ENCODE measurements at places on chromosomes 4 and X.

DNA sequence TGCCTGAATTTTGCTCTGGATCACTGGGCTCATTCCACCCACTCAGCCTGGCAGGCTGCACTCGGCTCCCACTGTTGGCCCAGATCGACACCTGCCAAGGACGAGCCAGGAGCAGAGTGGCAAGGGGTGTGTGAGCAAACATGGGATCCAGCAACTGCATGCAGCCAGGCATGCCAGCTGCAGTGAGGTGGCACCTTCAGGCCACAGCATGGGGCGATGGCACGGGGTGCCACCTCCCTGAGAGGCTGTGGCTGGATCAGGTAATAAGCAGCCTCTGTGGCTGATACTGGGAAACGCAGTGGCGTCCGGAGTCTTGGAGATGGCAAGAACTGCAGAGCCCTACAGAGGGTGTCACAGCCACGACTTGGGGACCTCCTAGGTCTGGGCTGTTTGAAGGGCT, 244.5 kb upstream of the FSTL5 start:
- no peak for DNase-seq

GRCh38 chr4:83606898-83607297, 71.0 kb downstream of the GPAT3 start:
- no peak for DNase-seq

DNA sequence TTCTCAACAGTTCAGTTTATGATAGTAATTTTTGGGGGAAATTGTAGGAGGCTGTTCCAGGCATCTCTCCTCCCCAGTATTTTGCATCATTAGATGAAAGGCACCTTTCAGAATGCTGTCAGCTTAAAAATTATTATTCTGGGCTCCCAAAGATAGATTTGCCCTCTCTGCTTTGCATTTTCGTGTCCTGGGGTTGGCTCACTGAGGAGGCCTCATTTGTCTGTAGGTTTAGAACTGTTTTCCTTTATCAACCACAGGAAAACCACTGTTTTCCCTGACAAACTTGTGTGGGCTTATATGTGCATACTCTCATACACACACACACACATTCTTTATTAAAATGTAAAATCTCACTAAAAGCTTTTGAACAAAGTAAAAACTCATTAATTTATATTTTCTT, 197.2 kb upstream of the VCX3A start:
- DNase-seq: no peak

GRCh38 chr4:94014484-94015136, 186.1 kb downstream of the ATOH1 start:
- no peak for DNase-seq

DNA sequence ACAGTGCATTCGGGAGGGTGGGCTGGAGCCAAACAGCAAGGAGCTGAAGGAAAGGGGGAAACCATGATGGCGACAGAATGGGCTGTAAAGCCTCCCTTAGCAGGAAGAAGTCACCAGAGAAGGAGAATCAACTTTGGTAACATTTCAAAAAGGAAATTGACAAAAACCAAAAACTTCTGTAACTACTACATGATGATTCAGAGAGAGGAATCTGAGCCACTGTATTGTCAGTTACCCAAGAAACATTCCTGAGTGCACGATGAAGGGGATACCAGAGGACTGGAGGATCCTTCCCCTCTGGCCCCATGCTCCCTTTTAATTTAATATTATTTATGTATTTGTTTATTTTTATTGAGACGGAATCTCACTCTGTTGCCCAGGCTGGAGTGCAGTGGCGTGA, 26.3 kb downstream of the PDHA1 start:
- no peak for DNase-seq

GRCh38 chrX:13742397-13743176, 8.0 kb downstream of the OFD1 start:
- no peak for DNase-seq

GRCh38 chr4:139783741-139784484, 118.3 kb downstream of the MGST2 start:
- DNase-seq: no peak

DNA sequence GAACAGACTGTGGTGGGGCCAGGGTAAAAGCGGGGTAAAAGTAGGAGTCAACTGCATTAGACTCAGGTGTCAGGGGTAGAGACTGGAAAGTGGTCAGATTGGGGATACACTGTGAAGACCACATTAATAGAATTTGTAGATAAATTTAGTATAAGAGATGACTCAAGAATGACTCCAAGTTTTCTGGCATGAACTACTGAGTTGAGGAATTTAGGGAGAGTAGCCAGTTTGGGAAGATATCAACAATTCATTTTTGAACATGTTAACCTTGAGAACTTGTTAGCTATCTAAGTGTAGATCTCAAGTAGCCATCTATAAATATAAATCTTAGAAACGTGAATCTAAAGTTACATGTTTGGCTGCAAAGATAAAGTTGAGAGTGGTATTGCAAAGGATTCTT, 206.9 kb upstream of the HCCS start:
- DNase-seq: no peak

DNA sequence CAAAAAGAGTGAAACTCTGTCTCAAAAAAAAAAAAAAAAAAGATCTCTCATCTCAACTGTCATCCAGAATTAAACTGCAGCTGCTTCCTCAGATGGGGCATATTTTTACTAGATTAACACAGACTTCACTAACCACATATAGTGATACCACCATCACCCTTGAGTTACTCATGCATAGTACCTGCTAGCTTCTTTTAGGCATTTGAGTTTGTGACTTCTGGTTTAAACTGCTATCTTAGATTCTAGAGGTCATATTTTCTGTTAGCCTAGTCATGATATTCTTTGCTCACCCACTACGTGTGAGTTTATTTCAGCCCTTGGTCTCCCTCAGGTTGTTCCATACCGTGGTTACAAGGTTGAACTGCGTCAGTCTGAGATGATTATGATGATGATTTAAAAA, 154.9 kb upstream of the BMP3 start:
- no peak for DNase-seq

- no peak for DNase-seq
Measured at GRCh38 chr4:87557348-87557747, 28.2 kb upstream of the SPARCL1 start.

DNA sequence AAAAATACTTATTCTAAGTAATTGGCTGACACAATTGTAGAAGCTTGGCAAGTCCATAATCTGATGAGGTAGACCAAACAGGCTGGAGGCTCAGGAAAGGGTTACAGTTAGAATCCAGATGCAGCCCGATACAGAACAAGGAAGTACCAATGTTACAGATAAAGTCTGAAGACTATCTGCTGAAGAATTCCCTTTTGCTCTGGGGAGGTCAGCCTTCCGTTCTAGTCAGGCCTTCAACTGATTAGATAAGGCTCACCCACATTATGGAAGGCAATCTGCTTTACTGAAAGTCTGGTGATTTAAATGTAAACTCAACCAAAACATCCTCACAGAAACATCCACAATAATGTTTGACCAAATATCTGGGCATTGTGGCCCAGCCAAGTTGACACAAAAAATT, 7.4 kb upstream of the DYNLT3 start:
- no peak for DNase-seq

DNA sequence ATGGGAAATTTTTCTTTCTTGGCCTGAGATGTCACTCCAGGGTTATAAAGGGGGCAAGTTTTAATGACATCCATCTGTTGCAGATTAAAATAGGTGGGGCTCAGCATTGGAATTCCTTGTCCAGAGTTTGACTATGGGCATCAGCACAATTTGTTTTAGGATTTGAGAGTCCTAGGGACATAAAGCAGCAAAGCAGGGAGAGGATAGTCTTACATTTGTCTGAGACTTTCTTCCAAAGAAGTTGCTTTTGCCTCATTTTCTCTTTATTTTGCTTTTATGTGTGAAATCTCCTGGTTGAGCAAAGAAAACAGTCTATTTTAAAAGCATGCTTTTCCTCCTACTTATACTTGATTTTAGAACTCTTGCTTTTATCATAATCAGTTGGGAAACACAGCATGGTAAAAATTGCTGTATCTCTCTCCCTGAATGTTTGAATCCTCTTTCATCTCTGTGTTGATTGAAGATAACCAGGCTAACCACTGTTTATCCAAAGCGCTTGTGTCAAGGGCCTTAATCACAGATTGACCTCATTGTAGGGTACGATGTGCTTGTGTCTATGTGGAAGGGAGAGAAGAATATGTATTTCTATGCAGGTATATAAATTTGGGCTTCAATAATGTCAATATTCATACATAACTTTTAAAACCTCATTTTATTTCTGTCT, 121.5 kb downstream of the ANK2 start:
- DNase-seq: no peak

DNA sequence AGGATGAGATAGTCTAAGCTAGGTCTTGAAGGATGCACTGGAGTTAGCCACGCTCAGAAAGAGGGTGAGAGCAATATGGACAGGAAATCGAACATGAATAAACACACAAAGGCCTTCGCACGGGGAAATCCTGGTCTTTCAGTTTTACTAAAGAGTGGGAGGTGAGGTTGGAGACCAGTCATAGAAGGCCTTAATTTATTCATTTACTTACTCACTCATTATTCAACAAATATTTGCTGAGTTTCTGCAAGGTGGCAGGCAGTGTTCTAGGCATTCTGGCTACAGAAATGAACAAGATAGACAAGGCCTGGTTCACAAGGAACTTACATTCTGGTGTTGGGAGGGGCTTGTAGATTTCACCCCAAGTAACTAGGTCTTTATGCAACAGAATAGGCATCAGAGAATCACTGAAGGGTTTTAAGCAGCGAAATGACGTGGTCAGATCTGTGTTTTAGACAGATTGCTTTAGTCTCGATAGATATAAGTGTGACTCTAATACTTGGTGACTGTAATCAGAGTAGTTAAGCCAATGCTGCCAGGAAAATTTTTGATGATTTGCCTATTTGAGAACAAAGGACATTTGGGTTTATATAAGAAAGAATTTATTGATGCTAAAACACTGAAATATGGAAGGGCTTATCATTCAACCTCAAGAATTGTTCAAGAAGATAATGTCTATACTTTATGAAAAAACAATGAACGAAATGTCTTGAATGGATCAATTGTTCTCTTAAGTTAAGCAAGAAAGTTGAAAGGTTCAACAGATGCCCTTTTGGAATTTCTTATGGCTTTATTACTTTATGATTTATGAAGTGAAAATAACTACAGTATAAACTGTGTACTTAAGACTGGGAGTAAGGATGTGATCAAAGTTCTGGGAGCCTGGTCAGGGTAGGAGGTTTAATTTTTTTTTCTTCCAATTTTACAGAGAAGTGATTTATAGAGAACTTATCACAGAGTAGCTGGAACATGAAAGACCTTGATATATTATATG, 184.4 kb upstream of the CASK start:
- no peak for DNase-seq

DNA sequence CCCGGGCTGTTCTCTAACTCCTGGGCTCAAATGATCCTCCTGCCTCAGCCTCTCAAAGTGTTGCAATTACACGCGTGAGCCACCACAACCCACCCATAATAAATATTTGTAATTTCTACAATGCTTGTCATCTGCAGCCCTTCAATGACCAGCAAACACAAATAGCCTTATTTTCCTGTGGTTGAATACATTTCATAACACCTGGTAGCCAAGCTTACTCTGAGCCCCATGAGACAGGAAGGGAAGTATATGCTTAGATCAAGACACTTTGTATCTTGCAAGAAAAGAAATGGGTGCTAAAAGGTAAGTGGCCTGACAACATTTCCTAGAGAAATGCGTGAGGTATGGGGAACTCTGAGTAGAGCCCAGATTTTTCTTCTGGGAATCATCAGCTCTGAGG, 56.9 kb upstream of the PDGFRA start:
- DNase-seq: no peak

DNA sequence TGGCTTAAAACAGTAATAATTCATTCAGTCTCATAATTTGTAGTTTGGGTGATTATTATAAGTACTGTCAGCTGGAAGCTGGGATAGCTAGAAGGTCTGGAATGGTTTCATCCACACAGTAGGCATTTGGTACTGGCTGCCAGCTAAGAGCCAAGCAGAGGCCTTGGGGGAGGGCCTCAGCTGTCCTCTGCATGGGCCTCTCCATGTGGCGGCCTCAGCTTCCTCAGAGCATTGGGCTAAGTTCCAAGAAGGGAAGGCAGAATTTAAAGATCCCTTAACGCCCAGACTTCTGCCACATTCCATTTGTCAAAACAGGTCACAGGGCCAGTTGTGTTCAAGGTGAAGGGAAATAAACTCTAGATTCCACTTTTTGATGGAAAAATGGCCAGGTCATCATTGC, 93.3 kb downstream of the NEUROG2 start:
- DNase-seq: no peak

GRCh38 chr4:3686753-3687152, 79.4 kb upstream of the ADRA2C start:
- DNase-seq: peak; percentile 5

GRCh38 chr4:187380181-187380581, 615.4 kb upstream of the ZFP42 start:
- no peak for DNase-seq

GRCh38 chr4:6932918-6933317, 23.3 kb downstream of the TBC1D14 start:
- DNase-seq: no peak

All from psoas muscle (tissue), 8 donors.